Occipital lobe (tissue), 3 donors: ENCODE measurements at places on chromosomes 2 and 18. TPM values are rescaled to one million over a fixed set of nuclear protein-coding genes. Genes with fewer than 3 reads are reported as not detected.

The MAP3K19 gene
- total RNA-seq = 0.78 TPM

The KIF1A gene
- 219 TPM for total RNA-seq

DNA sequence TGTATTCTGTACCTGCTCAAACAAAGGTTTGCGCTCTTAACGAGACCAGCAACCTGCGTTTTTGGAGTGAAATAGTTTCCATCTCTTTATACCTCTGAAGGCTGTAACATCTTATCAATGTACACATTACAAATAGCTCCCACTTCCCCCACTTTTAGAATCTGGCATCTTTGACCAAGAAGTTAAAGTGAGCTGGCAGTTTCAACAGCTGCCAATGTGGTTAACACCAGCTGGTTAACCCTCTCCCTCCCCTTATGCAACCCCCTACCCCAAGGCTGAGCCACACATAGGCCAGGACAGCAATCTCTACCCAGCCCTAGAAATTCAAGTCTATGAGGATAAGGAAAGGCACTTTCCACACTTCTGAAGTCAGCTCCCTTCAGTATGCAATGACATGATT, 2.2 kb upstream of the SERTAD2 start:
- DNase-seq = no peak

DNA sequence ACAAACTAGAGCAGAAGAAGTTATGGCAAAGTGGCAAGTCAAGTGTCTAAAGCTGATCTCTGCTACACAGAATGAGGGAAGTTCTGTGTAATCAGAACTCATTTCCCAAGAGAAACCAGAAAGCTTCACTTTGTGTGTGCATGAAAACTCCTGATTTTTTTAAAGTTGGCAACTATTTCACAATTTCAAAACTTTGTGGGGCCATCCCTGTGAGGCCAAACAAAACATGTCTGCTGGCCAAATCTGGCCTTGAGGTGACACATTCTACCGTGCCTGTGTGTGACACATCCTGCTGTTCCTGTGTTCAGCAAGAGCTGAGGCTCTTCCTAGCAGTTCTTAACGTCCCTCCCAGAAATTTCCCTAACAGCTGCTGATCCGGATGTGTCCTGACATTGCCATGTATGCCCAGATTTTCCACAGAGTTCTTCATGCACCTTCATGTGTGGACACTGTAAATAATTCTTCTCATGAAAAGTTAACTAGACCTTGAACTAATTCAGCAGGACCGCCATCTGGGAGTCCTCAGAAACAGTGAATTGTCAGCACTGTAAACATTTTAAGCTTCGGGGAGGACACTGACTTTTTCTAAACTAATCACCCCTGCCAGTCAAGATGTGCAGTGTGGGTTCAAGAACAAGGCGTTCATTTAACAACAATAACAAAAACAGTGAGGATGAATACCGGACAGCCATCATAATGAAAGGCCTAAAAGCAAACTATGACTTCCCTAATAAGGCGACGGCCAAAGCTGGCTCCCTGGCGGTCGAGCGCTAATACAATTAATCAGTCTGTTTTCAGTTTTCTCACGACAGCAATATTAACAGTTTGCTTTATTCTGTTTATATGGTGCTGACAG, 99.0 kb downstream of the PLEKHM3 start:
- DNase-seq = no peak

GRCh38 chr18:79856119-79857007, 58.6 kb downstream of the KCNG2 start:
- DNase-seq = no peak

- DNase-seq = peak; percentile 58
Observed at GRCh38 chr18:8705238-8705960, at the start of gene MTCL1. Gene MTCL1, plus strand, starts transcription at chr18:8705556. Its CDS starts 105 bp downstream, at chr18:8705661.

DNA sequence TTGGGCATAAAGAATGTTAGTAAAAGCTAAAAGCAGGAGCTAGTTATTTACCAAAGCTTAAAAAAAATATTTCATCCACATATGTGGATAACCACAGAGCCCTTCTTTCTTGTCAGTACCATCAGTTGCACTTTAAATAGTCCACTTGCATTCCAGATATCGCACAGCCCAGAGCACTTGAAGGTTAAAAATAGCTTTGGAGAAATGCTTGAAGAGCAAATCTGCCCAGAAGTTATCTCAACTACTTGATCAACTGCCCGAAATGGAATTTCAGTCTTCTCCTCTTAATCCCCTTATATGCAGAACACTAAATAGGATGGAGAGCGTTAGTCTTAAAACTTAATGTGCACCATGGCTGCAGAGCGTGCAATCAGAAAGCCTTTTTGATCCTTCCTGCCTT, 148.3 kb downstream of the PLEKHA3 start:
- no peak for DNase-seq

- no peak for DNase-seq
Observed at GRCh38 chr2:224927011-224927410, 115.3 kb downstream of the DOCK10 start.

- DNase-seq = no peak
Observed at GRCh38 chr18:33578518-33579348, 714 bp downstream of the ASXL3 start.

- DNase-seq = peak; percentile 5
Observed at GRCh38 chr2:177906041-177906718, 166.4 kb downstream of the PDE11A start.

The DPYSL5 gene
- total RNA-seq = 128 TPM

DNA sequence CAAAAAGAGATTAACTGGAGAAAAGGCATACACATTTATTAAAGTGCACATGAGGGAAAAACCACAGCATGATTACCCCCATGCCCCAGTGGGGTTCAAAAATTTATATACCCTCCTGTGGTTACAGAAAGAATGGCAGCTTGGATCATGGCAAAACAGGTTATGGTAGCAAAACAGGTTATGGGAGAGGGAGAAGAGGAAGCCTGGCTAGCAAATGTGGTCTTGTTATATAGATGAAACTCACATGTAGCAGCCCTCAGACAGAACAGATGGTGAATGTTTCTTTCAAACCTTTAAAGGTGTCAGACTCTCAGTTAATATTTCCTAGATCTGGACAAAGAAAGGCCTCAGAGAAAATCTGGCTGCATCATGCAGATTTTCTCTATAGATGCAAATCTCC, 178.2 kb upstream of the ZC3H15 start:
- DNase-seq = no peak

GRCh38 chr18:36335476-36336279, 38.2 kb downstream of the FHOD3 start:
- no peak for DNase-seq

GRCh38 chr2:2292381-2292780, 38.7 kb downstream of the MYT1L start:
- no peak for DNase-seq

The HSBP1L1 gene
- total RNA-seq = 2.5 TPM

The CCDC121 gene
- total RNA-seq = 5.9 TPM

The BABAM2 gene
- total RNA-seq = 13.4 TPM

The PXDN gene
- 35.6 TPM for total RNA-seq

DNA sequence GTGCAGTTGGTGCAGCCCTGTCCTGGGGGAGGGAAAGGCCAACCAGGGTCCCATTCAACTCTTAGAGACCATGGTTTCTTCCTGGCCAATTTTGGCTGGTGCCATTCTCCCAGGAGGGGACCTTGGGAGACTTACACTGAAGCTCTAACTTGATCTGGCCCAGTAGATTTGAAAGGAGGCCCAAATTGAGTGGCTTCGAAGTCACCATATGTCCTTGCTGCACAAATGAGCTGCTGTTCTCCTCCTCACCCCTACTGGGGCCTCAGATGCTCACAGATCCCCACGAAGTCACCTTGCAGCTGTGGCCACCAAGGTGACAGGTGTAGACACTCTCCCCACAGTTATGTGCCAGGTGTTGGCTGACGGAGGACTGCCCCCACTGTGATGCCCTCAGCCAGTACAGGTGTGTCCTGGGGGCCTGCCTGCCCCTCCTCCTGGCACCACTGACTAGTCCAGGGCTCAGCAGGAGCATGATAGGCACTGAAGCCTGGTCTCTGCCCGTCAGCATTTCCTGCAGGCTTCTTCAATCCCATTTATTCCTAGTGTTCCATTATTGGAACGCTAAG, 4.7 kb upstream of the C2orf72 start:
- DNase-seq = no peak

The ALLC gene
- not detected for total RNA-seq

DNA sequence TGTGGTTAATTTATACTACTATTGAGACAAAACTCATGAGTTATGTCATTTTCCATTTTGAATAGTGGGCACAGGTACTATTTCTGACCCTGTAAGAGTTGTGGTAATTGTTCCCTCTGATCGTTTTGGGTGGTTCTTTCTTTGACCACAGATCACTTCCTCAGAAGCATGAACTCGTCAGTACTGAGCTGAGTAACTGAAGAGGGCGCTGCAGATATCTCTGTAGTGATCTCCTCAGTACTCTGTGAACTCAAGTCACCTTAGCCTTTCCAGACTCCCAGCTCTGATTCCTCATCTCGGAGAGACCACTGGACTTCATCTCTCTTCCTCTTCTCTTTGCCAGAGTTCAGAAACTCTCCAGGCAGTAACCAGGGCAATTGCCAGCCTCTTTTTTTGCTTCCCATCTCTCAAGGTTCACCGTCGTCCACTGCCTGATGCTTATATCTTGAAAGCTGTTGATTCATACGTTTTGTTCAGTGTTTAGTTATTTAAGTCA, 9.4 kb upstream of the IL1RL1 start:
- DNase-seq = no peak

The MOCOS gene
- 0.16 TPM for total RNA-seq

- DNase-seq = no peak
Observed at GRCh38 chr18:35592298-35592697, 10.8 kb downstream of the GALNT1 start.

The SALL3 gene
- total RNA-seq = 7.6 TPM

DNA sequence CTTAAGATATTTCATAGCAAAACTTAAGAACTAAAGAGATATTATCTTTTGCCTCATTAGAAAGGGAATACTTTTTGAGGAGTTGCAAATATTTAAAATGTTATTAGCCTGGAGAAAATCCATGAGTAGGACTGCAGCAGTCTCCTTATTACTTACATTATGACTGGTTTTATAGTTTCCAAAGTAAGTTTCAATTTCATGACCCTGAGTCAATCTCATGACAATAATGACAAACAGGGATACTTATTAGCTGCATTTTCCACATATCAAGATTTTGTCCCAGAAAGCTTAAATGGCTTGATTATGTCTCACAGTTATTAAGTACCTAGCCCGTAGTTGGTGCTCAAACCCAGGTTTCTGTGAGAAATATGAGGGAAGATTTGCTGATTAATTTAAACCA, 150.8 kb upstream of the ZEB2 start:
- no peak for DNase-seq

GRCh38 chr2:224884188-224884587, 158.1 kb downstream of the DOCK10 start:
- DNase-seq = no peak

DNA sequence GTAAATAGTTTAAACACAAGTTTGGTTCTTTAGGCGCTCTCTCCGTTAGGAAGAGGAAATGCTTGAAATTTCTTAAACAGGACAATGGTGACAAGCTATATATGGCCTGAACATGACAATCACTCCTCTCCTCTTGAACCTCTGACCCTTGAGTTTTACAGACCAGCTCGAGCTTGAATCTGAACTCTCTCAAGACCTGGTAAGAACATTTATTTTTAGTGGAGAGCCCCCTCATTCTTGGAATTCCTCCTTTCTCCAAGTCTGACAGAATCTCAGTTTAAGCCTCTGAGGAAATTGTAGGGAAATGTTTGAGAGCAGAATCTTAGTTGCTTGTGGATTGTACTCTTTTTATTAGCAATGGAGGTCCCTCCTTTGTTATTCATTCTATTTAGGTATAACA, 1293.6 kb upstream of the ZEB2 start:
- DNase-seq = no peak

DNA sequence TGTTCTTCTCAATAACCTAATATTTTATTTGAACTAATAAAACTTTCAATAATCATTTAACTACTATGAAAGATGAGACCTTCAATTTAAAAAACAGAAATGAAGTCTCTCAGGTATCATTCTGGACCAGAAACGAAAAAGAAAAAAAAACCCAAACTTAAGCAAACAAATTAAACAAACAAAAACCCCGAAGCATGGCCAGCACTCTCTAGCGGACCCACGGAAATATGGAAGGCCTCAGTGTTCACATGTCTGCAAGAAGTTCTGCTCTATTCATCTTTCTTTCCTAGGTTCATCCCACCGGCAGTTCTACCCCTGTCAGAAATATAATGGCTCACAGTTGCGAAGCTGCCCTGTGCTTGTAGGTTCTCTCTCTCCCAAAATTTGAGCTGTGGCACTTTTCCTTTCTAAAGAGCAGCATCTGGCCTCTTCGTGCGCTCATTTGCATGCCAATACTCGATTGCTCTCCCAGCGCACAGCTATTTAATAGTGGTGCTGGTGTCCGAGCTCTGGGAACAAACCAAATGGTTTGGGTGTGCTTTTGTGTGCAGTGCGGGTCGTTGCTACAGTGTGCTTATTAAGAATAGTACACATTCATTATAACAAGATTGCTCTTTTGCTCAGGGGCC, 129.0 kb upstream of the ZEB2 start:
- DNase-seq = no peak

- DNase-seq = no peak
Observed at GRCh38 chr2:103289105-103289725, 527.4 kb downstream of the TMEM182 start.

DNA sequence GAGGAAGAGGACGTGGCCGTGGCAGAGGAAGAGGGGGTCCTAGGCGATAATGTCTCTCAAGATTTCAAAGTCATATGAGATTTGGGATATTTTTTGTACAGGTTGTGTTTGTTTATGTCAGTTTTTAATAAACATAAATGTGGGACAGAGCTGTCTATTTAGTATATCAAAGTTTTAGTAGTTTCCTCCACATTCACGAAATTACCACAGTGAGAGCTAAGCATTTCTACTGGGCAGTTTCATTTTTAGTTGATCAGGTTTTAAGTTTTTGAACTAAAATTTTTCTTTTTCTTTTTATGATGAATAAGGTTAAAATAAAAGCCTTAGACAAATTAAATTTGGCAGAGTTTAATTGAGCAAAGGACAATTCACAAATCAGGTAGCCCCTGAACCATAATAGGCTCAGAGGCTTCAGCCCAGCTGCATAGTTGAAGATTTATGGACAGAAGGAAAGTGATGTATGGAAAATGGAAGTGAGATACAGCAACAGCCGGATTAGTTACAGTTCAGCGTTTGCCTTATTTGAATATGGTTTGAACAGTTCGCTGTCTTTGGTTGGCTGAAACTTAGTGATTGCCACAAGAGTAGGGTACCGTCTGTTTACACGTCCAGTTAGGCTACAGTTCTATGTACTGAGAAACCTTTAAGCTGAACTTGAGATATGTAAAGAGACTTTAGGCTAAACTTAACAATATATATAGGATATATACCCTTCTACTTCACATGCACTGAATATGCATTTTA, 17.1 kb downstream of the SNRPD1 start:
- DNase-seq = no peak

DNA sequence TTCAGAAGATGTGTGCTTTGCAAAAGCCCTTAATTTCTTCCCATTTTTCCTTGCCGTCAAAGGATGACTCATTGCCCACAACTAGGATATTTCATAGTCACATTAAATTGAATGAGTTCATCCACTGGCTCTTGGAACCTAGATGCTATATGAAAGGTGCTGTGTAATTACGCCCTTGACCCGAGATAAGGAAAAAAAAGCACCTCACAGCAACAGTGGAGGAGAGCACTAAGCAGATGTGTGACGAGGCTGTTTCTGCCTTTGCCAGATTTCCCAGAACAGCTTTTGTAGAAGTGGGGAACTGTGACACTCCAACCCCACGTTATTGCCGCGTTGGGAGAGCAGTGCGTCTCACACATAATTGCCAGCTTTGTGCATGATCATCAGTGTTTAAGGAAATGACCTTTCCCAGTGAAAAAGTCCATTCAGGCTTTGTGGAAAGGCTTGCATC, 33.3 kb upstream of the TMEM87B start:
- DNase-seq = no peak

The BBS5 gene
- total RNA-seq = 20.0 TPM

GRCh38 chr2:65107530-65107929, 22.4 kb downstream of the RAB1A start:
- no peak for DNase-seq

- no peak for DNase-seq
Observed at GRCh38 chr2:233135421-233135820, 75.3 kb downstream of the INPP5D start.
